ENCODE measurements at places on chromosomes 5 and 9.

GRCh38 chr9:98310752-98311392 lies 55.4 kb upstream of the TBC1D2 start:
- no peak for DNase-seq

DNA sequence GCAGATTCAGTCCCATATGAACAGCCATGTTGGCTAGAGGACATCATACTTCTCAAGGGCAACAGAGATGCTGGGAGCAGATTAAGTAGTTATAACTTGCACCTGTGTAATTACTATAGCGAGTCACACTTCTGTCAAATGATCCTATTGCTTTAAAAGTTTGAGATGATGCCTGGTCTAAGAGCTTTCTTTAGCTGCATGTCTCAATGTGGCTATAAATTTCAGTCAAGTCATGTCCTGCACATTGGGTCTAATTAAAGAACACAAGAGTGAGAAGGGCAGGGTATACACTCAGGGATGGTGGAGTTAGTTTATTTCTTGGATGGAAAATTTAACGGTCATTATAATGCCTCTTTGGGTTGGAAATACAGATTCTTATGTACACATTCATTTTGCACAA lies 557.3 kb downstream of the RAB3C start:
- DNase-seq, result no peak

GRCh38 chr5:35518104-35518503 lies 99.6 kb upstream of the SPEF2 start:
- DNase-seq, result no peak

GRCh38 chr5:110815916-110816605 lies 77.3 kb downstream of the SLC25A46 start:
- DNase-seq, result no peak

DNA sequence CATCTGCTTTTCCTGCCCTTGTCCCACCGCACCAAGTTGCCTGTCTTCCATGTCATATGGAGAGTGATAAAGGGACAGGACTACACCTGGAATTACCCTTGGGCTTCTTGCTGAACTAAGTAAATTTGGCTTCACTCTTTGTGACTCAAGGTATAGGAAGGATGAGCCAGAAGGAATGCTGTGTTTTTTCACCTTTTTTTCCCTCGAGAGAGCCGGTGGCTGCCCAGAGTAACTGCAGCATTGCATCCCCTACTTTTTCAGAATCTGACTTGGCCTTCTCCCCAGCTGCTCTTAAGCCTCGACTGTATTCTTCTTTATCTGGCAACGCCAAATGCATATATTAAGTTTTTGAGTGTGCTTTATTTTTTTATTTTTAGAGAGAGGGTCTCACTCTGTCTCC lies 38.4 kb downstream of the RCL1 start:
- no peak for DNase-seq

DNA sequence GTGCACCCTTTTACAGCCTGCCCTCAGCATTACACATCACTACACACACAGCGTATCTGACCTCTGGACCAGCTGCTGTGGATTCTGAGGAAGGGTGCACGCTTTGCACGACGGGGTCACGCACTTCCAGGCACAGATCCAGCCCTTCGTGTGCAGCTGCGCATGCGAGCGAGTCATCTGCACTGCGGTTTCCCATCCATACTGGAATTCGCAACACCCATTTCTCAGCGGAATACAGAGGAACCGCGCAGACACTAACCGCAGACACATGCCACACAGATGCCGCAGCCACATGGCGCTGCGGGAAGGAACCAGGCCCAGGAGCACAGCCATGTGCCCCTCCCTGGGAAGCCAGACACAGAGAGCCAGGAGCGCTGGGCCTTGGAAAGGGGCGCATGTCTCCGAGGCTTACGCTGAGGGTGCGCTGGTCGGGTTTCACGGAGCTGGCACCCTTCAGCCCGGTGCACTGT lies 43.5 kb downstream of the PNPLA7 start:
- DNase-seq, result no peak

DNA sequence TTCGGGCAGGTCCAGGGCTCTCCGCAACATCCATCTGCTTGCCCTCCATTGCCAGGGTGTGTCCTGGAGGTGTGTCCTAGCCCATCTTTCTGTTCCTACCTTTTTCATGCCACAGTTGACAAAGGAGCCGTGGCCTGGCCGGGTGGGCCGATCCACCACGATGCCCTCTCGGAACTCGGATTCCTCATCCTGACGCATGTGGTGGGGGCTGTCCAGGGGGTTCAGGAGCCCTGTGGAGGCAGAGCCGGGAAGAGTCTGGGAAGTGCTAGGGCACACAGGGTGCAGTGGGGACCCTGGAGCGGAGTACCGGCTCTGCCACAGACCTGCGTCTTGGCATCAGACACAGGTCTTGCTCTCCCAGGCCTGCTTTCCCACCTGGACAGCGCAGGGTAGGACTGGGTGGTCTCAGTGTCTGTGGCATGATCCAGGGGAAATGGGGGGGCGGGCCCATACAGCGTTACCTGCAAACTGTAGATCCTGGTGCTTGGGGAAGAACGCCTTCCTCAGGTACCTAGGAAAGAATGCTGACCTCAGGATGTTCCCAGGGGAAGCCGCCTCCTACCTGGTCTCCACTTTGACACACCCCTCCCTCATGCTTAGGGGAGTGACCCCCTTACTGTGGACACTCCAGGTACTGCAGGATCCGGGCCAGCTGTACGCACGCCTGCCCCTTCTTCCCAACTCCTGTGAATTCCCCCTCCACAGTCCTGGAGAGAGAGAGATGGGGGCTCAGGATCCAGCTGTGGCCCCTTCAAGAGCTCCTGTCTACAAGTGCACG lies 3.5 kb downstream of the SPOUT1 start:
- no peak for DNase-seq

DNA sequence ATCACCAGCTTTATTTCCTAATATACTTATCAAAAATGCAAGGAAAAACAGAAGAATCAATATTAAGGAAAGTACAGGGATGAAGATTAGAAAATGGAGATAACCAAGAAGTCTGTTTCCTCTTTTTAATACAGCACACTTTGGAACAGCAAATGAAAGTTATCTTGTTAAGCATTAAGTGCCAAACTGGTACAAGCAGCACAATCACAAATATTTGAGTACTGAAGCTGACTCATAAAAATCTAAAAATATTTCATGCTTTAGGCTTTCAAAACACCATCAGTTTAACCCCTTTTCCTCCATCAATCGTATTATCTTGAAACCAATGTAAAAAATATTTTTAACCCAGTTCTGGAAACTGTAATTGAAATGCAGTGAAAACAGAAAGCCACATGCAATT lies 2.7 kb downstream of the FBXW11 start:
- no peak for DNase-seq

- DNase-seq, result no peak
These were observed 202.3 kb downstream of the AOPEP start for GRCh38 chr9:94928691-94929368.

DNA sequence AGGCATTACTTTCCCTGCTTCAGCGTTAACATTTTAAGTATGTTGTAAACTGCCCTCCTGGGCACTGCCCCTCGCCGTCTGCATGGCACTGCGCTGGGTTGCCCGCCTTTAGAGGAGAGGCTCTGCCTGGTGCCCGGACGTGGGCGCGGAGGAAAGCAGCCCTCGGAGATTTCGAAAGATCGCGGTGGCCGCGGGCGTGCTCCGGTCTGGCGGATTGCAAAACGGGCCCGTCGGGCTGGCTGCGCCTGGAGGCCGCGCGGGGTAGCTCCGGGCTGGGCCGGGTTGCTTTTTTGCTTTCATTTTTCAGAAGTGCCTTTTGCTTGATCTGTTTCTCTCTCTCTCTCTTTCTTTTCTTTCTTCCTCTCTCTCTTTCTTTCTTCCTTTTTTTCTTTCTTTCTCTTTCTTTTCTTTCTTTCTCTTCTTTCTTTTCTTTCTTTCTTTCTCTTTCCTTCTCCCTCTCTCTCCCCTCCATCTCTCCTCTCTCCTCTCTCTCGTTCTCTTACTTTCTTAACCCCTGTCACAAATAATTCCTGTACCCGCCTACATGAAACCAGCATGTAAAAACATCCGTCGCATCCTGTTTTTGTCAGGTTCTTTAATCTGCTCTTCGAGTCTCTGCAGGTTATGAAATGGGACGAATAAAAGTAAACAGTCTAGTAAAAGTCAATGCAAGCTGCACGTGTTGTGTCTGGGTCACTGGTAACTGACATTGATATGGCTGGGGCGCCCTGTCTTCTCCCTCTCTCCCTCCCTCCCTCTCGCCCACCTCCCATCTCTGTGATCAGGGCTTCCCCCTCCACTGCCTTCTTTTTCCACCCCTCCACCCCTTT lies 1.7 kb downstream of the FST start:
- peak; percentile 76 for DNase-seq

- no peak for DNase-seq
These were observed 21.4 kb upstream of the SPARC start for GRCh38 chr5:151708126-151708525.

DNA sequence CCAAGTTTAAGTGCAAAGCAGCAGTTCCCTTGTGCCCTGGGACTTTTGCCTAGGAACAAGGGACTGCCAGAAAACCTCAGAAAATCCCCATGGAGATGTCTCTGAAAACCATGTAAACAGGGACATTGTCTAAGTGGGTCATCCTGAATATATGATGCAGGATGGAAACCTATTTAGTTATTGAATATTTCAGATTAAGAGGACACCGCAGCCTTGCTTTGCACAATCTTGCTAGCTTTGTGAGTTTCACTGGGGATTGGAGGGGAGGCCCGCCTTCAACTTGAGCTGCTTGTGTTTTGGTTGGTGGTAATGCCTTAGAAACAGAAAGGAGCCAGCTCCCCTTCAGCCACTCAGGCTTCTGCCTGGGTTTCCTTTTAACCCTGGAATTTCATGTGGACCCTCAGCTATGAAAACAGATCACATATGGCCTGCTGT lies 112.8 kb downstream of the C9orf152 start:
- no peak for DNase-seq

- DNase-seq, result no peak
These were observed 14.5 kb upstream of the TAS2R1 start for GRCh38 chr5:9644630-9645029.

DNA sequence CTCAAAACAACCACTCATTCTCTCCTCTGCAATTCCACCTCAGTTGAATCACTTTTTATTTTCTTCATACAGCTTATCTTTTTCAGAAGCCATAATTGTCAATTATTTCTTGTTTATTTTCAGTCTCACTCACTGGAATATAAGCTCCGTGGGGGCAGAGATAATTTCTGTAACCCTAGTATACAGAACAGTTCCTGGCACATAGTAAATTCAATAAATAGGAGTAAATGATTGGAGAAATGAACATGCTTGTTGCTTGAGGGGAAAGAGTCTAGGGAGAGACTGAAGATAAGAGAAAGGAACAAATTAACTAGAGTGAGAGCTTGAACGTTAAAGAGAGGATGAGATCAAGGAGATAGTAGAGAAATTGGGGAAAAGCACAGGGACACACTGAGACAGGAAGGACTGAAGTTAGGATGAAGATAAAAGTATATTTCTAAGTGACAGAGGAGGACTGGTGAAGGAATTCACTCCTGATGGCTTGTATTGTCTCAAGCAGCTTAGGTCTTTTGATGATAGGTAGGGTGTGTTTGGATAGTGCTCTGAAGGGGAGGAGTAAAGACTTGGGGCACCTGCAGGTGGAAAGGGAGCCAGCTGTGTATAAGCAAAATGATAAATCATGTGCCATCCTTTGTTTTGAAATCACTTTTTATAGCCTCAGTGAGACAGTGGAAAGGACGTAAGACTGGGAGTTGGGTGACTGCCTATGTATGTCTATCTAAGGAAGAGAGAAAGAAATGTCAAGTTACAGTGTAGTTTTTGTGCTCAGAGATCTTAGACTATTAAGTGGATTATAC lies 2.2 kb downstream of the NAA35 start:
- DNase-seq, result no peak

GRCh38 chr9:4596165-4596922 lies 65.8 kb upstream of the PLPP6 start:
- DNase-seq, result no peak

GRCh38 chr9:127154390-127155191 lies 32.2 kb upstream of the ANGPTL2 start:
- DNase-seq, result peak; percentile 80

DNA sequence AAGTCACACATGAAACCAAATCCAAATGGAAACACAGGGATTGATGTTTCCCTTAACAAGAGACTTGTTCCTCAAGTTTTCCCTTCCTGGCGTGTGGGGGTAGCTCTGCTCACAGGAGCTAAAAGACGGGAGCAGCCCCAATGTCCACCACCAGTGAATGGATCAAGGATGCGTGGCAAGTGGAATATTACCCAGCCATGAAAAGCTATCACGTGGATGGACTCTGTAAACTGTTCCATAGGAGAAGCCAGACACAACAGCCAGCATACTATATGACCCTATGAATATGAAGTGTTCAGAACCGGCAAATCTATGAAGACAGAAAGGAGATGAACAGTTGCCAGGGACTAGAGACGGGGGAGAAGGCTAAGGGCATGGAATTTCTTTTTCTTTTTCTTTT lies 28.3 kb upstream of the RXRA start:
- peak; percentile 1 for DNase-seq

GRCh38 chr5:171311322-171312077 lies 2.5 kb downstream of the TLX3 start:
- no peak for DNase-seq

DNA sequence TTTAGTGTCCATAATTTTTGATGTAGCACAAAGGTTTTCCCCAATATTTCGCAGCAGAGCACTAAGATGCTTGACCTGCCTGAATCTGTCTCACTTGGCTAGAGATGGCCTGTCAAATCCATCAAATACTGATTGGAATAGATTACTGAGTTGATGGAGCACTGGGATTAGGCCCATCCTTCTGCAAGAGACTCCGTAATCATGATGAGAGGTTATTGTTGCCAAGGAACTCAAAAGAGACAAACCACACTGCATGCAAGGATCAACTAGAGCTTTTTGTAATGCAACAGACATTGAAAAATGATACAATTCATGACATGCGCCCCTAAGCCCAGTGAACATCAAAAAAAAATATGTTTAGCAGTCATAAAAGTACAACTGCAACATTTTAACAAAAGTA lies 585.3 kb upstream of the GRAMD2B start:
- no peak for DNase-seq

DNA sequence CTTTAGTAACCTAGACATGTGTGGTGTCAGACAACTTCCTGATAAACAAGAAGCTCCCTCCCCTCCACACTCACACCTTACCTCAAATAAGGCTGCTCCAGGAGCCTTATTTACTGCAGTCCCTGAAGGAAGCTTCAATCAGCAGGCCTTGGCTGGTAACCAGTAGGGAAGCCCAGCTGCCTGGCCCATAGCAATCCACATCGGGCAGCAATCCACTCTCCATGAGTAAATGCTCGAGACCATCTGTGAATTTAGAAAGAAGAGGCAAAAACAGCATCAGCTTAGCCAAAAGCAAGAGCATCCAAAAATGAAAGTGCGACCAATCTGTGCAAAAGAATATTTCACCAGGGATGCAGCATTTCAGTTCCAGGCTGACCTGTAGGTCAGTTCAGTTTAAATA lies 213.3 kb upstream of the TUSC1 start:
- DNase-seq, result no peak
